AG09319 (cell line): ENCODE measurements at places on chromosomes 16 and 17.

GRCh38 chr17:5380491-5381135 lies 38.8 kb downstream of the NUP88 start:
- no peak for DNase-seq

GRCh38 chr17:7915179-7915610 lies 894 bp downstream of the RNF227 start:
- DNase-seq, result no peak

DNA sequence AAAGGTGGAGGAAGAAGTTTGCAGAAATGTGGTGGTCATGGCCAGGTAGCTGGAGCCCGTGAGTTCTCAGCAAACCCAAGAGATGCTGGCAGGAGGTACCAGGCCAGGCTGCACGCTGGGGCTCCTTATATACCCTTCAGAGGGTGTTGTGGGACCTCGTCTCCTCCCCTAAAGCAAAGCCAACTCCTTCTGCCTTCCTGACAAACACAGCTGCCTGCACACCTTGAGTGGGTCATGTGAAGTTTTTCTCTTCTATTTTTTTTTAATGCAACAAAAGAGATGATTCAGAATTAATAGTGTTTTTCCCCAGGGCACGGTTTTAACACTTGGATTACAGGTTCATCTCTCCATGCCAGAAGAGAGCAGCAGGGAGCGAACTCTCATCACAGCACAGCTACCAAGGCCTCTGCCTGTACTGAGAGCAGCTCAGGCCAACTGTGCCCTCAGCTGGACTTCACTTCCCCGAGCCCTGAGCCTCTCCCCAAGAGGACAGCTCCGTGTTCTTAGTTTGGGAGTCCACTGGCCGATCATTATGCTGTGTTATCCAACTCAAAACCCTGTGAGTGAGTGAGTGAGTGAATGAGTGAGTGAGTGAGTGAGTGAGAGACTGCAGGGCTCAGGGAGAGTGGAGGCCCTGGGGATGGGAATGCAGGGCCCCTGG lies at the start of gene KRT15:
TSS of gene KRT15 (minus strand) at position 102 of the 661 bp plus-strand sequence. CDS start at position 39, 63 bp downstream.
- no peak for DNase-seq

GRCh38 chr17:34913001-34913400 lies 48.3 kb downstream of the CCT6B start:
- no peak for DNase-seq

DNA sequence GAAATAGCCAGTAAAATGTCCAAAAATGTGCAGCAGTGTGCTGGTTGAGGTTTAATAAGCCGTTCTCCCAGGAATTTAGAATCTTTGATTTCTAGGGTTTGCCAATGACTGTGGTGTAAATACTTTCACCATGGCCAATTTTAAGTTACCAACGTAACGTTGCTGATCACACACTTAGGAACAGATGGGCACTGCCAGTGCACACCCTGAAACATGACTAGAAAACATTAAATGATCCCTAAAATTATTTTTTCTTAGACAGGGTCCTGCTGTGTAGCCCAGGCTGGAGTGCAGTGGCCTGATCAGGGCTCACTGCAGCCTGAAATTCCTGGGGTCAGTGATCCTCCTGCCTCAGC lies 3.2 kb downstream of the CA5A start:
- DNase-seq, result no peak

- no peak for DNase-seq
Observed at GRCh38 chr17:82309656-82310570, 7.5 kb downstream of the CD7 start.

- no peak for DNase-seq
Observed at GRCh38 chr16:81488687-81489411, 44.2 kb downstream of the CMIP start.

- DNase-seq, result no peak
Observed at GRCh38 chr17:56867948-56868376, 34.0 kb downstream of the DGKE start.

DNA sequence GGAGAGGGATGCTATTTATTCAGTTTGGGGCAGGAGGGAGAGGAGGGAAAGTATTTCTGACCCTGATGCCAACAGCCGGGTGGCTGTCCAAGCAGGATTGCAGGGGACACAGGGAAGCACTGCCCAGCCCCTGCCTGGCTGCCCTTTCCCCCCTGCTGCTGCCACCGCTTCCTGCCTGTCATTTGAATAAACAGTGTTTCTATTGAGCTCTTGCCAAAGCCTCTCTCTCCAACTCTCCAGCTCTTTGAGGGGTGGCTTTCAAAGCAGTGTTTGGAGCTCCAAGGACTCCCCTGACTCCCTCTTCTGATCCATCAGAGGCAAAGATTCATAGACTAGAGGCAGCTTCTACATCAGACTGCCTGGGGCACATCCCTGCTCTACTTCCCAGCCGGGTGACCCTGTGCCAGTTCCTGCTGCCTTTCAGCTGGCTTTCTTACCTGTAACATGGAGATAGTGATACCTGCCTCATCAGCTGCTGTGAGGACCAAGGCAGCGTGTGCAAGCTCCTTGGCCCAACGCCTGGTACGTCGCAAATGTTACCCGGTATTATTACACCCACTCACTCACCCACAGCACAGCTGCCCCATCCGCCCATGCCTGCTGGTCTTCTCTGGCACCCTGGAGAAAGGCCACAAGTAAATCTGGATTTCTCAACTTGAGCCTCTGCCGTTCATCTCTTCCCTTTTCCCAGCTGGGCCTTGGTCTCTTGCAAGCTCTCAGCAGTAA lies 9.5 kb downstream of the PROCA1 start:
- no peak for DNase-seq

DNA sequence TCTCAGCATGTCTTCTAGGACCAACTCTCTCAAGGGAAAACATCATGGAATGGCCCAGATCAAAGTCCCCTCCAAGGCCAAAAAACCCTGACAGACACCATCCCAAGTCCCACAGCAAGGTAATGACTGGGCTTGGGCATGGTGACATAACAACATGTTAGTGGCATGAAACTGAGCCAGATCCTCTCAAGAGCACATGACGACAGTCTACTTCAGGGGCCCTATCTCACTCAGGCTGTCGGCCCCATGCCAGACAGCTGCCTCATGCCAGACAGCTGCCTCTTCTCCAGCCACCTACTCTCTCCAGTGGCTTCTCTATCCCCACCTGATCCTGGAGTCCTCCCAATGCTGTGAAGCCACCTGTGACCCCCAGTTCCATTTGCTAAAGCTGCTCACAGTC lies 18.4 kb downstream of the HSD11B2 start:
- no peak for DNase-seq

DNA sequence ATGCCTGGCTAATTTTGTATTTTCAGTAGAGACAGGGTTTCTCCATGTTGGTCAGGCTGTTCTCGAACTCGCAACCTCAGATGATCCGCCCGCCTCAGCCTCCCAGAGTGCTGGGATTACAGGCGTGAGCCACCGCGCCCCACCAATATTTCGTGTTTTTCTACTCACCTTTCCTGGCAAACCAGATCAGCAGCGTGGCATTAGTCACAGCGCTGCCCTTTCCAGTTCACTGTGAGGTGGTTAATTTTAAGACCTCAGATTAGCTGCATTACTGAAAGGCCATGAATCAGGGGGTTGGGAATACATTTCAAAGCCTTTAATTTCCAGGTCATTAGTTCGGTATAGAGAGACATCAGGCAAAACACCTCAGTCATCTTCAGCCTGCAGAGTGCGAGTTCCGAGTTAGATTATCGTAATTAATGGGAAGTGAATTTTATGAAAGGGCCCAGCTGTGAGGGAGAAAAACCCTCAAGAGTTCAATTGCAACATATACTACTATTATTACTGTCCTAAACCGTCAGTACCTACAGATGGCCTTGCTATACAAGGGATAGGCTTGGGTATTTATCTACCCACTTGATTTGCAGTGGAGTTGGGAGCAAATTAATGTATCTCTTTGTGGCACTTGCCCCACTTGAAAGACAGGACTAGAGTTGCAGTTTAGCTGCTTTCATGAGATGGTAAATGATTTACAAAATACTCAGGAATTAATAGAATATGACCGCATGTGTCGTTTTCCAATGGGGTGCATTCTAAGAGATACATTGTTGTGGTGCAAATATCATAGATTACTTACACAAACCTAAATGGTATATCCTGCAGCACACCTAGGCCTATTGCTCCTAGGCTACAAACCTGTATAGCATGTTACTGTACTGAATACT lies 2.1 kb upstream of the USP32 start:
- no peak for DNase-seq

- no peak for DNase-seq
Observed at GRCh38 chr16:86496929-86497461, 13.3 kb upstream of the FOXF1 start.

- DNase-seq, result no peak
Observed at GRCh38 chr17:72743037-72743467, 349.4 kb downstream of the SLC39A11 start.
